ENCODE measurements at places on chromosomes 12 and 14. TPM values are rescaled to one million over a fixed set of nuclear protein-coding genes. Genes with fewer than 3 reads are reported as not detected.

The SERPINA10 gene
- not detected for total RNA-seq

The PPP1R36 gene
- total RNA-seq: not detected

The CLEC4C gene
- not detected for total RNA-seq

The SMCO3 gene
- total RNA-seq: not detected

The APOLD1 gene
- total RNA-seq: 1.1 TPM

The SLC38A6 gene
- 7.7 TPM for total RNA-seq

The HRK gene
- 0.66 TPM for total RNA-seq

The DCAF5 gene
- total RNA-seq: 8.6 TPM

The SSTR1 gene
- total RNA-seq: not detected

The SYNDIG1L gene
- total RNA-seq: 0.03 TPM

The CCDC184 gene
- total RNA-seq: 0.82 TPM

All from A375 (cell line).